Osteoblast (primary cell): ENCODE measurements at places on chromosomes 5 and 9. TPM values are rescaled to one million over a fixed set of nuclear protein-coding genes. Genes with fewer than 3 reads are reported as not detected.

The FOXD4L5 gene
- total RNA-seq, result under 0.01 TPM in 1 of 2 replicates, not detected in the other

GRCh38 chr5:141824717-141825116 lies 53.5 kb downstream of the PCDH1 start:
- no peak overlapping the region for H3K4me3 ChIP-seq
- no peaks in the 10 kb centered on the region for H3K36me3 ChIP-seq
- DNase-seq, result no peak
- no peak overlapping the region for H3K27ac ChIP-seq
- H3K4me1 ChIP-seq, result no peaks in the 10 kb centered on the region
- peaks cover 16% of the 10 kb centered on the region for H3K27me3 ChIP-seq

DNA sequence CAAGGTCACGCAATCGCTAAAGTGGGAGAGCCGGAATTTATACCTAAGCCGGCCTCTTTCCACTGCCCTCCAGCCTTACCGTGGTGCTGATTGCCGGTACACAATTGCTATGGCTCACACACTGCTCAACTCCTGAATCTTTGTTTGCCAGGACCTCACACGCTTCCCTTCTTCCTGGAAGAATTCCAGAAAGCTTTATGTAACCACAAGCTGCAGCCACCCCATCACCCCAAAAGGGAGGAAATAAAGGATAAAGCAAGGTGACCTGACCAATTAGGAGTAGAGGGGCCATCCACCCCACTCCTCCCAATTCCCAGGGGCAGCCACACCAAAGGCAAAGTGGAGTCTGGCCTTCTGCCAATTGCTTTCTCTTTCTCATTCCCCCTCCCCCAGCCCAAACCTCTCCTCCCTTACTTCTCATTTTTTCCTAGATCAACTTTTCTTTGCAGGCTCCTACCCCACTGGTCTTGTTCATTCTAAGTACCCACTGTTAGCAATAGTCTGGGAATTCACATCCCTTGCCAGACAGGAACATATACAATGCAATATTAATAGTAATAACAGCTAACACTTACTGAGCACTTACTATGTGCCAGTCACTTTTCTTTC lies 18.0 kb upstream of the CDC23 start:
- peak; percentile 83 for DNase-seq
- H3K36me3 ChIP-seq, result no peaks in the 10 kb centered on the region
- no peak overlapping the region for H3K27ac ChIP-seq
- peaks cover 17% of the 10 kb centered on the region for H3K4me1 ChIP-seq

GRCh38 chr5:55650386-55650785 lies 61.7 kb downstream of the SLC38A9 start:
- no peak overlapping the region for H3K4me3 ChIP-seq
- DNase-seq, result peak; percentile 3
- no peak overlapping the region for H3K27ac ChIP-seq
- peaks cover 8% of the 10 kb centered on the region for H3K4me1 ChIP-seq

The CCL28 gene
- total RNA-seq, result 11.8 and 15.6 TPM in 2 replicates

The AK8 gene
- 0.59 and 1.1 TPM in 2 replicates for total RNA-seq

- peaks cover 9% of the 10 kb centered on the region for H3K4me1 ChIP-seq
- H3K4me3 ChIP-seq, result peak within 1 kb of the TSS; percentile 90
- DNase-seq, result no peak
- no peaks in the 10 kb centered on the region for H3K27me3 ChIP-seq
- H3K36me3 ChIP-seq, result no peaks in the 10 kb centered on the region
- peak within 1 kb of the TSS; percentile 86 for H3K27ac ChIP-seq
Observed at GRCh38 chr9:137224830-137225694, at the start of gene CYSRT1. CYSRT1 (plus strand) TSS chr9:137225174; CDS start chr9:137225622, 448 bp downstream.

GRCh38 chr5:169260896-169261569 lies 39.9 kb downstream of the SLIT3 start:
- no peak overlapping the region for H3K4me3 ChIP-seq
- H3K27ac ChIP-seq, result no peak overlapping the region
- H3K36me3 ChIP-seq, result no peaks in the 10 kb centered on the region
- H3K4me1 ChIP-seq, result peaks cover 8% of the 10 kb centered on the region

DNA sequence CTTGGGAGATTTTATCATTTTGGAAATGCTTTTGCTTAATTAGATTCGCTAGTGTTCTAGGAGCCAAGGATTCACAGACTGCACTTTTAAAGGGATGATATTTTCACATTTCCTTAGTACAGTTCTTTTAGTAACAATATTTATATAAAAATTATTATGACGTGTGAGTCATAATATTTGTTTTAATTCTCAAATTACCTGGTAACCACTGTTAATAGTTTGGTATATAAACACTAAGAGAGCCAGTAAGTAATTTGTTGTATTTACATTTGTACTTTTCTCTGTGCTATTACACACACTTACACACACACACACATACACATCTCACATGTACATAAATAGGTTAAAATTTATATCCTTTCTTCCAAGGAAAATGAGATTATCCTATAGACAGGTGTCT lies 58.8 kb upstream of the RAD23B start:
- peaks cover 5% of the 10 kb centered on the region for H3K4me1 ChIP-seq
- H3K4me3 ChIP-seq, result no peak overlapping the region
- H3K27me3 ChIP-seq, result peaks cover 8% of the 10 kb centered on the region
- DNase-seq, result no peak
- no peaks in the 10 kb centered on the region for H3K36me3 ChIP-seq
- no peak overlapping the region for H3K27ac ChIP-seq

GRCh38 chr5:120866997-120867396 lies 402.9 kb downstream of the PRR16 start:
- H3K27me3 ChIP-seq, result no peaks in the 10 kb centered on the region
- no peak for DNase-seq
- no peak overlapping the region for H3K27ac ChIP-seq
- H3K4me3 ChIP-seq, result no peak overlapping the region

DNA sequence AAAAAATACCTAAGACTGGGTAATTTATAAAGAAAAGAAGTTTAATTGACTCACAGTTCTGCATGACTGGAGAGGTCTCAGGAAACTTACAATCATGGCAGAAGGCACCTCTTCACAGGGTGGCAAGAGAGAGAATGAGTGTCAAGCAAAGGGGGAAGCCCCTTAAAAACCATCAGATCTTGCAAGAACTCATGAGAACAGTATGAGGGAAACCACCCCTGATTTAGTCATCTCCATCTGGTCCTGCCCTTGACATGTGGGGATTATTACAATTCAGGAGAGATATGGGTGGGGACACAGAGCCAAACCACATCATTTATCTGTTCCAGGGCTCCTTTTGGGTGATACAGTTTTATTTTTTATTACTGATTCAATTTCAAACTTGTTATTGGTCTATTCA lies 23.2 kb upstream of the ADAMTS16 start:
- no peak overlapping the region for H3K4me3 ChIP-seq
- no peak for DNase-seq
- no peaks in the 10 kb centered on the region for H3K36me3 ChIP-seq
- H3K27ac ChIP-seq, result no peak overlapping the region
- H3K27me3 ChIP-seq, result no peaks in the 10 kb centered on the region
- no peaks in the 10 kb centered on the region for H3K4me1 ChIP-seq

GRCh38 chr9:12993466-12993865 lies 218.6 kb downstream of the LURAP1L start:
- peak; percentile 38 for DNase-seq
- H3K27me3 ChIP-seq, result no peaks in the 10 kb centered on the region
- H3K4me1 ChIP-seq, result no peaks in the 10 kb centered on the region
- H3K27ac ChIP-seq, result no peak overlapping the region

DNA sequence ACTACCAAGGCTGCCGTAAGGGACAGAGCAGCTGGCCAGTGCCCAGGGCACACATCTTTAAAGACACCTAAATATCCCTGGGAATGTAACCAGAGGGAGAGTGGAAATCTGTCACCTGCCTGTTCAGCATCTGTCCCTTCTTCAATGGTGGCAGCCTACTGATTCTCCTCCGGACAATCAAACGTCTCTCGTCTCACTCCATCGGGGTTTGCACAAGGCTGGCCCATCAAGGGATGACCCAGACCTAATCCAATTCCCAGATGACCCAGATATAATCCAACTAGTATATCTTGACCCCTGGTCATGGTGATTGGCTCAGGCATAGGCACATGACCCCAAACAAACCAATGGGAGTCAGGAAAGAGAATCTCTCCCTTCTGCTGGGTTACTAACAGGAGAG lies 93.5 kb downstream of the HRH2 start:
- no peaks in the 10 kb centered on the region for H3K36me3 ChIP-seq
- H3K4me1 ChIP-seq, result no peaks in the 10 kb centered on the region
- no peak overlapping the region for H3K4me3 ChIP-seq
- no peaks in the 10 kb centered on the region for H3K27me3 ChIP-seq
- no peak for DNase-seq

The ECM2 gene
- 55.4 and 62.2 TPM in 2 replicates for total RNA-seq

DNA sequence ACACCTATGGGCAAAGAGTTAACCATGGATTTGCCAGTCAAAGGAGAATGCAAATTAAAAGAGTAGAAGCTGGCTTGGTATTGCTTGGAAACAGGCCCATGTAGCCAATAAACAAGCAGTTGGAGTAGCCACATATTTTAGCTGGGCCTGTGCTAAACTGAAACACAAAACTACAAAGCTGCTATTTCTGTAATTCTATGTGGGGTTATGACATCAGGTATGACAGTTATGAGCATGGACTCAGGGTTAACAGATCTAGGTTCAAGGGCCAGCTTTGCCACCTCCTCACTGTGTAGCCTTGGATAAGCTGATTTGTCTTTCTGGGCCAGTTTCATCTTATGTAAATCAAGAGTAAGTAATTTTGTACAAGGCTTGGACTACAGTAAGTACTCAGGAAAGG lies 142.7 kb downstream of the PIP5K1B start:
- H3K4me1 ChIP-seq, result no peaks in the 10 kb centered on the region
- no peak overlapping the region for H3K27ac ChIP-seq
- no peaks in the 10 kb centered on the region for H3K27me3 ChIP-seq
- DNase-seq, result no peak
- no peak overlapping the region for H3K4me3 ChIP-seq
- H3K36me3 ChIP-seq, result no peaks in the 10 kb centered on the region

GRCh38 chr9:121782514-121783110 lies 131.2 kb downstream of the DAB2IP start:
- H3K4me1 ChIP-seq, result no peaks in the 10 kb centered on the region

DNA sequence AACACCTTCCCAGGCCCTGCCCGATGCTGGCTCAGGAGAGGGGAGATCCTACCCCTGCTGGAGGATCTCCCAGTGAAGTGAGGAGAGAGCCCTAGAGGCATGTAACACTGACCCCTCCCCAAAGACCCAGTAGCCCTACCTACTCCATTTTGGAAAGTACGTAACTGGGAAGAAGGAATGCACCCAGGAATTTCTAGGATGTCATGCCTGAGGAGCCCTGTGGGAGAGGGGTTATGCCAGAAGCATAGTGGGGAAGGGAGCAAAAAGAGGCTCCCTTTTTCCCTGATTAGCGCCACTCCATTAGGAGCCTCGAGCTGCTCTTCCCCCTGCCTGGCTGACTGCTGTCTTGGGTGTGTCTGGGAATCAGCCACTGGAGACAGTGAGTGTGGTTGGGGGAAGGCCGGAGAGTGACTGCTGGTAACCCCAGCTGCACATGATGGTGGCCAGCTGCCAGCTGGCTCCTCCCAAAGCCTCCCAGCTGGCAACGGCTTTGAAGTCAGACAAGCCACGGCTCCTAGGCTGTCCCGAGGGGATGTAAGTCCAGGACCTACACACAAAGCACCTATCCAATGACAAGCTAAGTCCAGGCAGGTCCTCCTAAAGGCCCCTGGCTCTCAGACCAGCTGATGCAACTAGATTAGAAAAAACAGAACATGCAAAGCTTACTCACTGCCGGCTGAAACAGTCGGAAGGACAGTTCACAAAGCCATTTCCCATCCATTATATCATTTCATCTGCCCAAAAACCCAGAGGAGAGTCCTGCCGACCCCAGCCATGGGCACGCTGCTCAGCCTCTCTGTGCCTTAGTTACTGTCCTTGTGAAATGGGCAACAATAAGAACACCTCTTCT lies 136.5 kb upstream of the ABCA1 start:
- H3K36me3 ChIP-seq, result no peaks in the 10 kb centered on the region
- peak; percentile 93 for DNase-seq

GRCh38 chr9:105098370-105098769 lies 146.1 kb upstream of the SLC44A1 start:
- no peaks in the 10 kb centered on the region for H3K27me3 ChIP-seq
- H3K27ac ChIP-seq, result no peak overlapping the region
- DNase-seq, result no peak

GRCh38 chr5:178182158-178182876 lies 4.9 kb downstream of the GMCL2 start:
- no peak overlapping the region for H3K4me3 ChIP-seq
- H3K27me3 ChIP-seq, result no peaks in the 10 kb centered on the region
- no peaks in the 10 kb centered on the region for H3K36me3 ChIP-seq
- H3K27ac ChIP-seq, result no peak overlapping the region
- H3K4me1 ChIP-seq, result no peaks in the 10 kb centered on the region

DNA sequence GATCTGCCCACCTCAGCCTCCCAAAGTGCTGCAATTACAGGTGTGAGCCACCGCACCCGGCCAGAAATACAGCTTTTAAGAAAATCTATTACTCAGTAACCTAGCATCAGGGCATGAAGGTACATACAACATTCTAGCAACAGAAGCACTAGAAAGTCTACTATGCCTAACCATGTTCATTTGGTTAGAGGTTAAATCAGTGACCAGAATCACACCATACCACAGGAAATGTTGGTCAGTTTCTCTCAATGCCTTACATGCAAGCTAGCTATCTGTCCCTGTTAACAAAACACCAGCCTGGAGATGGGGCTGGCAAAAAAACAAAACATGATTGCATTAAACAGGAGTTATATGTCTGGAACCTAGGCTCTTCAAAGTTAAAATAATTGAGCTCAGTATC lies 104.1 kb downstream of the STRBP start:
- H3K27ac ChIP-seq, result no peak overlapping the region
- H3K36me3 ChIP-seq, result no peaks in the 10 kb centered on the region
- no peaks in the 10 kb centered on the region for H3K27me3 ChIP-seq
- DNase-seq, result peak; percentile 21

The TNFSF8 gene
- total RNA-seq, result not detected in 2 replicates

The PLPP7 gene
- total RNA-seq, result 16.3 and 18.0 TPM in 2 replicates

GRCh38 chr9:137674307-137674975 lies 55.6 kb downstream of the EHMT1 start:
- H3K4me3 ChIP-seq, result no peak overlapping the region
- no peaks in the 10 kb centered on the region for H3K27me3 ChIP-seq
- H3K4me1 ChIP-seq, result peaks cover 6% of the 10 kb centered on the region
- DNase-seq, result peak; percentile 32
- H3K27ac ChIP-seq, result no peak overlapping the region

- H3K36me3 ChIP-seq, result no peaks in the 10 kb centered on the region
- no peak for DNase-seq
- no peak overlapping the region for H3K27ac ChIP-seq
- no peaks in the 10 kb centered on the region for H3K4me1 ChIP-seq
- H3K27me3 ChIP-seq, result no peaks in the 10 kb centered on the region
Observed at GRCh38 chr5:102211165-102211564, 84.9 kb downstream of the SLCO4C1 start.

- H3K4me1 ChIP-seq, result peaks cover 25% of the 10 kb centered on the region
- no peak overlapping the region for H3K4me3 ChIP-seq
- DNase-seq, result no peak
- peak overlapping the region; percentile 99 for H3K27ac ChIP-seq
Observed at GRCh38 chr9:6384732-6385131, 28.3 kb upstream of the UHRF2 start.

The MVB12B gene
- total RNA-seq, result 5.4 and 8.0 TPM in 2 replicates
